ENCODE measurements at places on chromosomes 5 and 9.

GRCh38 chr9:23447166-23447565 lies 378.9 kb downstream of the ELAVL2 start:
- DNase-seq: no peak

- peak; percentile 59 for DNase-seq
Measured at GRCh38 chr9:133347515-133347984, 381 bp downstream of the MED22 start.

- no peak for DNase-seq
Measured at GRCh38 chr5:138160706-138161105, 17.7 kb downstream of the BRD8 start.

GRCh38 chr5:52822437-52822836 lies 34.7 kb downstream of the ITGA1 start:
- no peak for DNase-seq

- DNase-seq: no peak
Measured at GRCh38 chr5:9533096-9533495, 12.8 kb downstream of the SEMA5A start.

DNA sequence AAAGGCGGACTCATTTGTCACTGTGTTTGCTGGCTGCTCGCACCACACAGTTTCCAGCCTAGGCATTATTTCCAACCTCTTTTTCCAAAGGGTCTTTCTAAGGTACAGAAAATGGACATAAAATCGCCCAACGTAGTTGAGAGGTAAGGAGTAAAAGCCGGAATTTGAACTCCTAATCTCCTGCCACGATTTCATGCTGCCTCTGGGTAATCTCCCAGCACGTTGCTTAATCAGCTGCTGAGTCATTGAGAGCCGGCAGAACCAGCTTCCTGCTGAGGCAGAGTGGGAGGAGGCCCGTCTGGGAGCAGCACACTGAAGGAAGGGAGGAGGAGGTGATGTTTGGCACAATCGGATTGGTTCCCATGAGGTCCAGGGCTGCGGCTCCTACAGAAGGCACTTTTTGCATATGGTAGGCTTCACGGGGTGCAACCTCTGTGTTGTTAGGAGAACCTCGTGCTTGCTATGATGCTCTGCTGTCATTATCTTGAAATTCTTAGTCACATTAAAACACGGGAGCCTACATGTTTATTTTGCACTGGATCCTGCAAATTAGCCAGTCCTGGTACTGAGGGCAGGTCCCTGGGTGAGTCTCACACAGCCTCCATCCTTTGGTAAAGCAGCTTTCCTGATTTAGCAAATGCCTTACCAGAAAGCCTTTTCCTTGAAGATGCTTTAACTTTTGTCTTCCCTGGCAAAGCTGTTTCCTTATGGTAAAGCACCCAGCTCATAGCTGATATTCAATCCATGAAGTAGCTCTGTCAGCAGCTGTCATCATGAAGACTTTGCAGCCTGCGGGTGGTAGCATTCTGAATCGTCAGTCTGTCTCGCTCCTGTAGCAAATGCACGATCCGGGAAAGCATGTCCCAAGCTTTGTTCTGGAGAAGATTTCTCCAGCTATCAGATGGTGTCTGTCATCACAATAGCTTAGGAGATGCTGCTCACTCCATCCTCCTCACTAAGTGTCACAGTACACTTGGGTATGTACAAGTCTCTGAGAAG lies 191.6 kb upstream of the MSX2 start:
- DNase-seq: peak; percentile 89

DNA sequence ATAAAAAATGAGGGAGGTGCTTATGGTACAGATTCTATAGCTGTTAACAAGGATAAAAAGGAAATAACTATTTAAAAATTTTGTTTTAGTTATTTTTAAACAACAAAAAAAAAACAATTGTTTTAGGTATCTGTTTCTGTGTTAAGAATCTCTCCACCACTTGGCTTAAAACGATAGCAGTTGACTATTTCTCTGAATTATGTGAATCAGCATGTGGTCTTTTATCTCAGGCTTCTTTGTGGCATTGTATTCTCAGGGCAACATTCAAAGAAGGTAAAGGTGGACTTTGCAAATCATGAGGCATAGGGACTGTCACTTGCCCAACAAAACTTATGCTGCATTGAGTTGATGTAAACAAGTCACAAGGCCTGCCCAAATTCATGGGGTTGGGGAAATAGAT lies 55.2 kb downstream of the ERBIN start:
- no peak for DNase-seq

DNA sequence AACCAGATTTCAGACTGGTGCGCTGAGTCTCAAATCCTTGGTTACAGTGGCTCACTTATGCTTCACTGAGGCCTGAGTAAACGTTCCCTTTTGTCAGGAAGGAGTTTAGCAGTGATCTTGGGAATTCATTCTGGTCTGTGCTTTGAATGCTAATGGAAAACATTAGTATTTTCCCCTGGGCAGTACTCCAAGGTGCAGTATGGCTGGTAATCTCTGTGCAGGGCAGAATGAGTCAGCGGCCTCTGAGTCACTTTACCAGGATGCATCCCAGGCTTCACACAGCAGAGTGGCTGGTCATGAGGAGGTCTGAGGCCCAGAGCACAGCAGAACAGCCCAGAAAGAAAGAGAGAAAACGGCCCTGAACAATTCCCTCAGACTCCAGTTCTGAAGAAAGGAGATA lies 54.0 kb downstream of the PCA3 start:
- DNase-seq: no peak

- no peak for DNase-seq
Measured at GRCh38 chr5:147565524-147565923, 55.7 kb upstream of the DPYSL3 start.

- DNase-seq: peak; percentile 79
Measured at GRCh38 chr9:132241840-132242620, 80.2 kb downstream of the NTNG2 start.

GRCh38 chr5:39186289-39186688 lies 33.1 kb downstream of the FYB1 start:
- DNase-seq: no peak

DNA sequence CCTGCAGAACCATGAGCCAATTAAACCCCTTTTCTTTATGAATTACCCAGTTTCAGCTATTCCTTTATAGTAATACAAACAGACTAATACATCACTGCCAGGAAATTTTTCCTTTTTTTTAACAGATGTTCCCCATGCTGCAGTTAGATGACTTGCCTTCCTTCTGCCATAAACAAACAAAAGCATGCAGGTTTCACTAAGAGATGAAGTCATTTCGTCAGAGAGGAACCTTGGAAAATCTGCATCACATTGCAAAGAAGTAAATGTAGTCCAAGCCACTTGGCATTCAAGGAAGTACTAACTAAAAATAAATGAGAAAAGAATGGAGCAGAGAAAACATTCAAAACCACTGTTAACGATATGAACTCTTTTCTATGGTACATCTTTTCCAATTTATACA lies 194.1 kb upstream of the EFNA5 start:
- no peak for DNase-seq

DNA sequence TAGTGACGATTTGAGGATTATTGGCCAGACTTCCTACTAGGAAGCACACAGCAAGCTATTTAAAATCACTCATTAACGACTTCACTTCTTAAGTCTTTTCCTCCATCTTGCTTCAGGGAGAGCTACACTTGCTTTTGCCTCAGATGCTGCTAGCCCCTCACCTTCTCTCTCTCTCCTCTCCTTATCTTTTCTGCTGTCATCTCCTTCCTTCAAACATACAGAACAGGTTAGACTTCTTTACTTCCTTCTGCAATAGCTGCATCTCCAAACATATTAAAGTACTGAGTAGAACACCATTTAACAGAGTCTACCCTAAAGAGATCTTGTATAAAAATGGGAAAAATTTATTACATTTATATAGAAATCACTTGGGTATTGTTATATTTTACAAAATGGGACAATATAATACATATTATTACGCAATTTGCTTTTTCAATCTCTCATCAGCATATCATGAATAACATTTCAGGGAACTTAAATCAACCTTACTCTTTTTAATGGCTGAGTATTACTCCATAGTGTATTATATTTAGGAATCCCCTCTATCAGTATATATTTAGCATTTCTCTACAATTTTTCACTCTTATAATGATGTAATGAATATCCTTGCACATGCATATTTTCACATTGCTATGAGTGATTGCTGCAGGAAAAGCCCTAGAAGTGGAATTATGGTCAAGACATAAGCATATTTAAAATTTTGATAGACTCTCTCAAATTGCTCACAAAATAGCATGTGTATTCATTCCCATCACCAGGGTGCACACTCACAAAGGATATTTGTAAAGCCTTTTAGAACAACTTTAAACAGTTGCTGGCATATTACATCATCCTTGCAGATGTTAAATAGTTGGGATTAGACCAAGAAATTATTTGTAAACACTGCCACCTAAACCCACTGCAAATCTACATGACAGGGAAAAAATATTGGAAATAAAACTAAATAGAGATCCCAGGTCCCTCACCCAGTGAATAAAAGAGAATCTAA lies 164.5 kb upstream of the NFIB start:
- DNase-seq: no peak

DNA sequence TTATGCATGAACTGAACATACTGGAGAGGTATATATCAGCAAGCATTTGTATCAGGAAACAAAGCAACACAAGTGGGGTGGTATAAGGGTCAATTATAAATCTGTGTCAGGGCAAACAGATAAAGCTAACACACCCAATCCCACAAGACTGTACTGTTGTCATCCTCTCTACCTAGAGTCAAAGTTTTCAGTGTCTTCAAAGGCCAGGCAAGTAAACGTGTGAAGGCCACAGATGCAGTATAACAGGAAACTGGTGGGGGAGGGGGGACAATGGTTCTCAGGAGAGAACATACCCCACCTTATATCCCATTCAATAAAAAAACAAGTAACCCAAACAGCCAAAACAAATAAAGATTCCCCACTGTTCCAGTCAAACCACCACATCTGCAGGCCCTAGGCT lies 22.1 kb downstream of the ELP1 start:
- DNase-seq: no peak

DNA sequence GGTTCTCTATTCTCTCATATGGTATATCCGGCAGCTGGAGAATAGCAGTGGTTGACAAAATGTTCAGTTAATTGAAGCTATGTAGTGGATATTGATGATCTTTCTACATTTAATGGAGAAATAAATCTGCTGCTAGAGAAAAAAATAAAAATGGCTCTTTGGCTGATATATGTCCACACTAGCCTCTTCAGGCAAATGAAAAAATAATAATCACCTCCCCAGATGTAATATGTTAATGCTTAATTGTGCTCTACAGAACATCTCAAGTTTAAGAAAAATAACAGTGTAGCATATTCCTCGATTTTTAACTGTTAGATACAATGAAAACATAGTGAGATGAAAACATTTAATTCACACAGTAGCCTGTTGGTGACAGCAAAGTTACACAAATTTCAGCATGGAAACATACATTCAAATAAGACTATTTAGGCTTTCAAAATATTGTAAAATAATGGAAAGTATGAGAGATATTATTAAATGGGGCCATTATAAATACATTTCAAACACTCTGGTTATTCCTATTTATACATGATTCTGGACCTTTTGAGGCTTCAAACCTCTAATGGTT lies 543.0 kb downstream of the MAT2B start:
- DNase-seq: peak; percentile 0

DNA sequence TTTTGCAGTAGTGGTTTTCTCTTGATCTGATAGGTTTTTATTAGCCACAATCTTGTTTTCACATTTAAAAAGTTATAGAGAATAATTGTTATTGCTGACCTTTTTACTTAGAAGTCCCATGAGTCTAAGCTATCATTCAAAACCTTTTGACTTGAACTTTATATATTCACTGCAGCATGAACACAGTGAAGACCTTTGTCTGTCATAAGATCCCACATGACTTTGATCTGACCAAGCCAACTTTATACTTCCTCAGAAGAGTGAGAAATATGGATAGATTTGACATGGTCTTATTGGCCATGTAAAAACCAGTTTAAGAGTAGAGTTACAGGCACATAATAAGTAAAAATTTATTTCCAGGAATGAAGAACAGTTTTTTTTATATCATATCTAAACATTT lies 34.1 kb downstream of the RAD1 start:
- DNase-seq: no peak

- no peak for DNase-seq
Measured at GRCh38 chr5:10446490-10446889, 4.8 kb downstream of the ROPN1L start.

- DNase-seq: no peak
Measured at GRCh38 chr5:11588803-11589202, 315.4 kb downstream of the CTNND2 start.

- DNase-seq: no peak
Measured at GRCh38 chr9:87149799-87150198, 202.5 kb upstream of the GAS1 start.

- DNase-seq: no peak
Measured at GRCh38 chr9:35136866-35137265, 21.2 kb upstream of the ATOSB start.

DNA sequence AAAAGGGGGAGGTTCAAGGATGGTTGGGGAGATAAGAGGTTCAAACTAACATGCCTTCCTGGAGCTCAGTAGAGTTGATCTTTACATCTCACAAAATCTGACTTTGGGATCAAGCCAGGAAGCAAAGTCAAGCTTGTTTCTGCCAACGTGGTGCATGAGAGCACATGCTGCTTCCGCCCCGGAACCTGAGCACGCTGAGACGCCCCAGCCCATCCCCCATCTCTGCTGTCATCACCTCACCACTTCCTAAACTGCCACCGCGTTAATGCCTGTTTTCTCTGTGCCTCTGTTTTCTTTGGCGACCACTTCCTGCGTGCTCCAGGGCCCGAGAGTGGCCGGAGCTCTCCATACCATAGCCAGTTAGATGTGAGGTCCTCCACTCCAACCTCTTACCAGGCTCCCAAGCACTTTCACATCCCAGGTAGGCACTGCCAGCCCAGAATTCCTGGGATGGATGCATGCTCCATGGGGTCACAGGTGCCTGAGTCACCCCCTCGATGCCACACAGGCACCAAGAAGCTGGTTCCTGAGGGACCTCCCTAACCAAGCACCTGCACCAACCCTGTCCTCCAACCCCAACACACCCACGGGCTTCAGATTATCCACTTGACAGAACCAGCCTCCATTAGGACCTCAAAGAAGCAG lies 31.2 kb upstream of the AFAP1L1 start:
- peak; percentile 93 for DNase-seq

- no peak for DNase-seq
Measured at GRCh38 chr5:6495433-6496206, 47.0 kb downstream of the UBE2QL1 start.

GRCh38 chr5:53738105-53738504 lies 177.7 kb downstream of the NDUFS4 start:
- no peak for DNase-seq

DNA sequence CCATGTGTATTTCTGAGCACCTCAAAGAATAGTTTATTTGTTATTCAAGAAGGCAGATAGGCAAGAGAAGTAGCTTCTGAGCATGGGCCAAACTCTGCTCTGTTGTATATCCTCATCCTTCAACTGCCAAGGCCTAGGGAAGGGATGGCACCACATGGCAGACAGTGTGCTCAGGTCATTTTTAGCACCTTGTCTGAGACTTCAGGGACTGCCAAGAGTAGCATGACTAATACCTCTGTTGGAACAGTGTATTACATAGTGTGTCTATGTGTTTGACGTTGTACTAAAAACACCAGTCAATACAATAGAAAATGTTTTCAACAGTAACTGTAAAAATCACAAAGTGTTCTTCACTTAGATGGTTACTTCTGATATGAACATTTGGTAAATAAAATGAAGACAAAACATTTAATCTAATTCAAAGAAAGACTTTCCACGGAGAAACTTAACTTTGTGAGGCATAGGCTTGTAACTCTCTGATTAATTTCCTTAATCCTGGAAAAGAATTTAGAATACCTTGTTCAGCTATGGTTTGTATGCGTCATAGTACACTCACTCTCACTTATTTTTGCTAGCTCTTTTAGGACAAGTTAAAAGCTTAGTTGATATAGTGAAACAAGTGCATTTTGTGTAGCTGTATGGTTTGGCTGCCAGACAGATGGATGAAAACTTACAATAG lies 318.4 kb upstream of the RIOK2 start:
- no peak for DNase-seq

GRCh38 chr5:52983731-52984636 lies 5.2 kb upstream of the ITGA2 start:
- DNase-seq: no peak

Data from common myeloid progenitor, CD34-positive (primary cell).